SJSA1 (cell line): ENCODE measurements at places on chromosomes 3 and 15. TPM values are rescaled to one million over a fixed set of nuclear protein-coding genes. Genes with fewer than 3 reads are reported as not detected.
A peak's percentile ranks its signal among the peaks of the same experiment; 100 is the strongest.

DNA sequence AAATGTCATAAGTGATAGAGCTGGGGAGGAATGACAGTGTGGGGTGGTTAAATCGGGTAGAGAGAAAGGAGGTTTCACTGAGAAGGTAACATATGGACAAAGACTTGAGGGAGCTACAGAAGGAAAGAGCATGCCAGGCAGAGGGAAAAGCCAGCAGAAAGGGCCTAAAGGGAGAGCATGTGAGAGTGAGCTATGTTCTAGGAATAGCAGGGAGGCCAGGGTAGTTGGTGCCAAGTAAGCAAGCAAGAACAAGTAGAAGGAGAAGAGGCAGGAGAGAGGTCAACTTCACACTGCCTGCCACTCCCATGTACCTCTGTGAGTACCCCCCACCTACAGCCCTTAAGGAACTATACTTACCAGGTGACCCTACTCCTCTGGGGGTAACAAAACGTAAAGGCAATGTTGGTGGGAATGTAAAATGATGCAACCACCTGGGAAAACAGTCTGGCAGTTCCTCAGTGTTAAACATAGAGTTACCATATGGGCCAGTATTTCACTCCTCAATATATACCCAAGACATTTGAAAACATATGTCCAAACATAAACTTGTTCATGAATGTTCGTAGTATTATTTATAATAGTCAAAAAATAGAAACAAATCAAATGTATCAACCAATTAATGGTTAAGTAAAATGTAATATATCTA, 67.6 kb downstream of the SFMBT1 start:
- no peak for DNase-seq

DNA sequence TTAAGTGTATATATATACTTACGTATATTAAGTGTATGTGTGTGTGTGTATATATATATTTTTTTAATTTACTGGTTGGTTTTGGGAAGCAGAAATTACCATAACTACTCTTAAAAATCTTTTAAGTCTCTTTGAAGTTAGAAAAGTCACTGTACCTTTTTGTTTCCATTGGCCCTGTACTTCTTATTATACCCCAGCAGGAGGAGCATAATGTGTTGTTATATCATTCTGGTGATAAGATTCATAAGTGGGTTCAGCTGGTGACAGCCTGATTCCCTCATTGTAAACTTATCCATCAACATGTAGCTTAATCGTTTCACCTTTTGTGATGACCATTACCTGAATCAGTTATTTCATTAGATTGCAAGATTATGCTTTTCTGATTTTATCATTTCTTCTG, 30.8 kb downstream of the MLH1 start:
- DNase-seq: peak; percentile 14

NR2F2 gene
- 9.8 and 14.0 TPM in 2 replicates for total RNA-seq

GRCh38 chr3:54969652-54970051, 41.8 kb upstream of the LRTM1 start:
- no peak for DNase-seq

DNA sequence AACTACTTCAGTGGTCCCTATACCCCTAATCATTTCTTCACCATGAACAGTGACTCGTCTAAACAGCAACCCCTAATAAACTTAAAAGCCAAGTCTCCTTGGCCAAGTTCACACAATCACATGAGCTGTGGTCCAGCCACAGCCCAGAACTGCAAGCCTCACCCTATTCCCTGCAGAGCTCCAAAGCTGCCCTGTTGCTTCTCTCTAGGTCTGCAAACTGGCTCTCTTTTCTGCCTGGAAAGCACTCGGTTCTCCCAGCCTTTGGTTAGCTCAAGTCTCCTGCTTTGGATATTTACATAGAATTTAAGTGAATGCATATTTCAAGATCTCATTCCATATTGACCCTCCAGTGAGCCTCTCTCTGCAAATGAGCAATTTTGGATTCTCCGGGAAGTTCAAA, 107.0 kb downstream of the TOP2B start:
- DNase-seq: no peak

DNA sequence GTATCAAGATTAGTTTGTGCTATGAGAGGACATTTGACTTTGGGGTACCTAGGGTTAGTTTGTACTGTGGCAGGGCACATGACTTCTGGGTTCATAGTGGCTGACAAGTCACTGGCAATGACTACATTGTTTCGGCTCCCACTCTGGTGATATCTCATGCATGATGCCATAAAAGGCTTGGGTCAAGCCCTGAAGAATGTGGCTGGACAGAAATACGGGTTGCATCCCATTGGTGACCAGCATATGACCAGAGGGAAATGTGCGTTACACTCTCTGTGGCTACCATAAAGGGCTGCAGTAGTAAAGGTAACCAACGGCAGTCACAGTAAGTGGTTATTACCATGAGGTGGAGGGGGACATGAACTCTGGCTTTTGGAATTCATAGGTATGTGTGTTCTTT, 18.4 kb downstream of the THOC7 start:
- no peak for DNase-seq

GRCh38 chr15:37517191-37517895, 417.0 kb upstream of the MEIS2 start:
- DNase-seq: no peak

DNA sequence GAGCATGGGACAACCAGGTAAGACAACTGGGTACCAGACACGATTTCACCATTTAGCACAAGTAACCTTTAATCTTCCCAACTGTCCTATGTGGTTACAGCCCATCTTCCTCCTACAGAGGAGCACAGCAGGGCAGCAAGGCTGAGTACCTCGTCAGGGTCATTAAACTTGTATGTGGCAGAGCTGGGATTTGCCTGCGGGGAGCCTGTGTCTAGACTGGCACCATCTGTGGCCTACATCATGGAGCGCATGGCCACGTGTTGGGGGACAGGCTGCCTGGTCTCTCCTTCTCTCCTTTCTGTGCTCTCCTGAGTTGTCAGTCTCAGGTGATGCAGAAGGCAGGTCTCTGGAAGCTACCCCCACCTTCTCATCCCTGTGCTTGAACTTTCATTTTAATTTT, 32.2 kb downstream of the GOLGA6A start:
- DNase-seq: no peak

DNA sequence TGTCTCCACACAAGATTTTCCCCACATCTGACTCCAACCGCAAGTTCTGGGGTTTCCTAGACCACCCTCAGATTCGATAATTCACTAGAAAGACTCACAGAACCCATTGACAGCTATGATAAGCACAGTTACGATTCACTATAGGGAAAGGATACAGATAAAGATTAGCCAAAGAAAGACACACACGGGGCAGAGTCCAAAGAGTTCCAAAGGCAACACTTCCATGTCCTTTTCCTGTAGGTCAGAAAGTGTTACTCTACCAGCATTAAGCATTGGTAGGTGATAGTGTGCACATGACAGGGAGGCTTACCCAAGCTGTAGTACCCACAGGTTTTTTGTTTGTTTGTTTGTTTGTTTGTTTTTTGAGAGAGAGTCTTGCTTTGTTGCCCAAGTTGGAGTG, 48.1 kb downstream of the PHLDB2 start:
- no peak for DNase-seq

DNA sequence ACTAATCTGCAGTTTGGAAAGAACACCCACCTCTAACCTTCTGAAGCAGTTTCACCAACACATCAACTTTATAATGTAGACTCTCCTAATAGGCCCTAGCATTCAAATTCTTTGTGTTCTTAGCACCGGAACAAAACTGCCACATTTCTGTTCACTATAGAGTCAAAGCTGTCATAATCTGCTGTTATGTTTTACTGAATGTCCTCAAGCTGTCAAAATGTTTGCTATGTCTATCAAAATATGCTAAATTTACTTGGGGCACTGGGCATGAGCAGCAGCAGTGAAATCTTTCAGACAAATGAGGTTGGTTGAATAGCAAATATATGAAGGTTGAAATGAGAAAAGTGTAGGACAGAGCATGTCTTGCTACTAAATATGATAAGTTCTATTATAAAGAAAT, 1.9 kb downstream of the WDR49 start:
- no peak for DNase-seq

DNA sequence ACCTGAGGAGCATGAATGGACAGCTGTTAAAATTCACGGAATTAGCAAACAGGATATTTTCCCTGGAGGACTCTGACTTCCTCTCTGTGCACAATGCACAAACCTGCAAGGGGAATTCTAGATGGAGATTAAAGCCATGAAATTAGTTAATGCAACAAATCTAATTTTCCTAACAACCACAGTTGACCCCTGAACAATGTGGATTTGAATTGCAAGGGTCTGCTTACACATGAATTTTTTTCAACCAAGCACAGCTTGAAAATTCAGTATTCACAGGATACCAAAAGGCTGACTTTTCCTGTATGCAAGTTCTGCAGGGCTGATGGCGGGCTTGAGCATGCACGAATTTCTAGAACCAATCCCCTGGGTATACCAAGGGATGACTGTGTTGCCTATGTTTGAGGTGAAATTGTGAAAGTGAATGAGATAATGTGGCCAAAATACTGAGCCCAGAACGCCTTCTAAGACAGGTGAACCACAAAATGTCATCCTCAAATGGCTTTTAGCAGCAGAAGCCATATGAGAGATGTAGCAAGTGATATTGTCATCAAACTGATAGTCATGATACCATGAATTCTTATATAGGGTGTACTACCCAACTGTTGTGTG, 52.5 kb downstream of the COL8A1 start:
- no peak for DNase-seq

DNA sequence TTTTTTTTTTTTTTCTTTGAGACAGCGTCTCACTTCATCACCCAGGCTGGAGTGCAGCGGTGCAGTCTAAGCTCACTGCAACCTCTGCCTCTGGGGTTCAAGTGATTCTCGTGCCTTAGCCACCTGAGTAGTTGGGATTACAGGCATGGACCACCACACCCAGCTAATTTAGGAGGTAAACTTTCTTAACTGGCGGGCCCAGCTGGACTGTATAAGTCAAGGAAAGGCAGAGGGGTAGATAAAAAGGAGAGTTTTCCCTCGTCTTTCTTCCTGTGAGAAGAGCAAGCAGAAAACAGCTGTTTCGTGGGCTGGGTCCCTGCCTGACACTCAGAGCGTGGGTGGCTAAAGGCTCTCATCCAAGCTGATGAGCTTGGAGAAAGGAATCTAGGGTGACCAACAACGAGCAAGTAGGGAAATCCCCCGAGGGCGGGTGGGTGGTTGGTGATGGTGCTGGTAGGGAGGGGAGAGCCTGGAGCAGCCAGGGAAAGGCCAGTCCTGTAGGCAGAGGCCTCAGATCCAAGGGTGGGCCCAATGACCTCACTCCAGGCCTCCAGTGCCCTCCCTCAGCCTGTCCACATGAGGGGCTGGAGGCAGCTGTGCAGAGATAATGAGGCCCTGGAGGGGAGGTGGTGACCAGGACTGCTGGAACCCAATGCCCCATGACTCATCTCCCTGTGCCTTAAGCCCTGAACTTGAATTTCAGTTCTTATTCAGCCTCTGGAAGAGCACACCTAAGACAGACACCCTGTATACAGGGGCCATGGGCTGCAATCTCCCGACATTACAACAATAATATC, 43.1 kb upstream of the LIMD1 start:
- DNase-seq: peak; percentile 97

DNA sequence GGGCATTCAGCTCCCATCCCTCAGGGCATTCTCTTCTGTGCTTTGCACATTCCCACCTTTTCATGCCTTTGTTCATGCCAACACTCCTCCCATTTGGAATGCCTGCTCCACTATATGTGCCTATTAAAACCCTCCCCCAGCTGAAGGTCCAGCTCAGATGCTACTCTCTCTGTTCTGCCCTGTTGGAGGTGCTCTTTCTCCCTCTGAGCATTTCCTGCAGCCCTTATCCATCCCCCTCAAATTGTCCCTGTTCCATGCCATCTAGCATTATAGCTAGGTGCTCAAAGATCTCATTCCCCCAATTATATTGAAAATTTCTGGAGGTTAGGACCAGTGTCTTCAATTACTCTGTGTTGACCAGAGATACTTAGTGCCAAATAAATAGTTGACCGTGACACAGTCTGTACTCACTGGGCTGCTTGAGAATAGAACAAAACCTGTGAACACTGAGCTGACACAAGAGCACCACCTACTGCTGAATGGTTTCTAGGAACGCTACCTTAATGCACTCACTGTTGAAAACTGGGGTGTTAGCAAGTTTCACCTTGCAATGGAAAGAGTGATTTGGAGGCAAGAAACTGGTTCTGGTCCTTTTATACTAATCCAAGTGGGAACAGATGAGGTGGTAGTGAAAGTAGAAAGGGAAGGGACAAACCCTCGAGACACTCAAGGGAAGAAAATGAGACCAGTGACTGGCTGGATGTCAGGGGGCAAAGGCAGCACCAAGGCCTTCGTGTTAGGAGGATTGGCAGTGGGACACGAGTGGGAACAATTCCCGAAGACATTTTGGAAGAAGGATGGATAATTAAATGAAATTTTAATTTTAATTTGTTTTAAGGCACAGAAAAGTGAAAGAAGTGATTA, 289.8 kb upstream of the ROPN1 start:
- DNase-seq: no peak

DNA sequence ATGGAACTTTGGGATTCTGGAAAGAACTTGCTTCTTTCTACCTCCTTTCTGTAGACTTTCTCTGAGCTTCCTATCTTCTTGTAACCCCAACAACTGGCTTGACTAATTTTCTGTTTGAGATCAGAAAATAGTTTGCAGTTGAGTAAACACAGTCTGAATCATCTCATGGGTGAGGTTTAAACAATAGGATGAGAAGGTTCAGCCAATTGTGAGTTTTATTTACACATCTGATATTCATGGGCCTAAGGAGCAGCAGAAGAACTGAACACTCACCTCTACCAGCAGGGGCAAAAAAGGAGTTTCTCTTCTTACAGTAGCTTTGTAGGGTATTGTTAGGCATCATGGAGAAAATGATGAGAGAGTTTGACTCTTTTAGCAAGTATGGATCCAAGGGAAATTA, 54.2 kb downstream of the DTWD1 start:
- peak; percentile 43 for DNase-seq

- DNase-seq: no peak
Observed at GRCh38 chr3:102114264-102114979, 265.1 kb downstream of the NFKBIZ start.

SUSD5 gene
- 8.3 and 14.1 TPM in 2 replicates for total RNA-seq

- no peak for DNase-seq
Observed at GRCh38 chr15:51720201-51720995, 17.1 kb downstream of the LYSMD2 start.

SAMMSON gene
- not detected in 2 replicates for total RNA-seq

LRRC2 gene
- total RNA-seq: 0.61 and 2.8 TPM in 2 replicates

PPM1L gene
- 0.03 and 0.24 TPM in 2 replicates for total RNA-seq

IL17RC gene
- total RNA-seq: 12.6 and 19.5 TPM in 2 replicates

DNA sequence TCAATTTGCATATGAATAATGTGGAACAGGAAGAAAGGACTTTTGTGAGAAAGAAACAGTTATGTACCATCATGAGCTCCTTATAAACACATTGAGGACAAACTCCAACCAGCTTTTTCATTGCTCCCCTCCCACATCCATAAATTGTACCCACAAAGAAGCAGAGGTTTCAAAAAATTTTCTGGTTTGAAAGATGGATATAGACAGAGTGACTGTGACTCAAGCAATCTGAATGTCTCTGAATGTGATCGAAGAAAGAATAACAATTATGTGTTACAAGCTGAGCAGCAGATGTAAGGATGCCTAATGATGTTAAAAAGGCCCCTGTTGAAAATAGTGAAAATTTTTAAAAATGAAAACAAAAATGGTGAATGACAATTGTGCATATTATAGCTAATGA, 127.4 kb downstream of the TFG start:
- no peak for DNase-seq
